ENCODE measurements at places on chromosomes 3 and 15.

GRCh38 chr3:28191363-28191762 lies 50.1 kb upstream of the CMC1 start:
- no peak for DNase-seq

GRCh38 chr15:20351448-20351971 lies 190.1 kb downstream of the GOLGA6L6 start:
- no peak for DNase-seq

GRCh38 chr3:140386357-140387100 lies 291.3 kb upstream of the TRIM42 start:
- DNase-seq = no peak

DNA sequence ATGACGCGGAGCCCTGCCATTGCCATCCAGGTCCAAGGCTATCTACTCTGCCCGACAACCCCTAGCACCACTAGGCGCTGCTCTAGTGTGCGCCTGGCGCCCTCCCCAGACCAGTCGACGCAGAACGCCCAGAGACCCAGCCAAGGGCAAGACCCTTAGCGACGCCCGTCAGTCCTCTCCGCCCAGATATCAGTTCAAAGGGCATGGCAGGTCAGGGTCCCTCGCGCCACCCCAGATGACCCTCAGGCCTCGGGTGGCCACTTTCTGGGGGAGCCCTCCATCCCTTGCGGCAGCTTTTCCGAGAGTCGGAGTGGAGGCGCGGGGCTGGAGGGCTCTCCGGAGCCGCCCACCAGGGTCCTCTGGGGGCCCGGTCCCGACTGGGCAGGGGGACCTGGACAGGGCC lies 371 bp upstream of the CLSTN2 start:
- DNase-seq = peak; percentile 47

DNA sequence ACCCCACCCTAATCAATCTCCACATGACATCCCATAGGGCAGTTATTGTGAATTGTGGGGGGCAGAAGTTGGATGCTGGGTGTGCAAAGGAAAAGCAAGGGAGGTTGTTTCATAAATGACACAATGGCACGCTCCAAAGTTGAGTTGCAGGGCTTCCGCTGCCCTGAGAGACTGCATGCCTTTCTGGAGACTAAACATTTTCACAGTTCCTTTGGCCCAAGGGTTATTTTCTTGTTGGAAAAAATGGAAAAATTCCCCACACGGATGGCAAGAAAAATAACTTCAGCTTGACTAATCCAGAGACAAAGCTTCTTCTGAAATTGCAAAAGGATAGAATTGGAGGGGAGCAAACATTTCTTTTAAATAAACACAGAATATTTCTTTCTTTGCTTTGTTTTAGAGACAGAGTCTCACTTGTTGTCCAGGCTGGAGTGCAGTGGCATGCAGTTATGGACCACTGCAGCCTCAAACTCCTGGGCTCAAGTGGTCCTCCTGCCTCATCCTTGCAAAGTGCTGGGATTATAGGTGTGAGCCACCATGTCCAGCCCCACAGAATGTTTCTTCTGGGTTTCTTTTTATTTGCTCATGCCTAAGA lies 19.1 kb upstream of the TPM1 start:
- DNase-seq = no peak

DNA sequence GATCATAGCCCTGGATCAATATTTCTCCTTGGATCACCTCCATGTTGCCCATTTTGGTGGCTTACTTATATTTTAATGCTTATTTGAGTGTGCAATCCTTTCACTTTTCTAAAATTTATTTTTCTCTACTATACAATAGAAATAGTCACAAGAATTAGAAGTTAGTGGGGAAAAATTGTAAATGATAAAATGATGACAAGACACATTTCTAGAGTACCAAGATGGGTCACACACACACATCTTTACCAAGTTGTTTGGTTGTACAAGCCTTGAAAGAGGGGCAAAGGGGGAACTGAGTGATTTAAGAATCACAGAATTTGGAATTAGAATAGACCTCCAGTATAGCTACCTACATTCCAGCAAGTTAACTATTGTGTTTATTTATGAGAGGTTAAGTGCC lies 545.8 kb downstream of the RBMS3 start:
- DNase-seq = no peak

GRCh38 chr3:181103605-181104004 lies 114.1 kb upstream of the DNAJC19 start:
- DNase-seq = peak; percentile 19

GRCh38 chr3:71047616-71048531 lies 535.7 kb downstream of the FOXP1 start:
- DNase-seq = no peak

DNA sequence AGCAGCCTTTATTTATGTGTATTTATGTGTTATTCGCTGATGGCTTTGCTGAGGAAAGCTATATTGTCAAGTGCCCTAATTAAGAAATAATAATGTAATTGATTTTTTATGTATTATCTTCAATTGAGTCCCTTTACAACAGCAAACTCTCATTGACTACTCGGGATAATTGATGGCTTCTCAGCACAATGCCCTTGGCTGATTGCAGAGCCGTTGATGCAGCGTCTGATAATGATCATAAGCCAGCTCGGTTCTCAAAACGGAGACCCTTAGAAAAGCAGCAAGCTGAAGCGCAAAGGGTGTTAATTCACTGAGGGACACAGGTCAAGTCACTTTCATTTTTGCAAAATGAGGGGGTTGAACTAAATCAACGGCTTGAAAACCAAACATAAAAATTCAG lies 357.1 kb upstream of the KCNH8 start:
- DNase-seq = no peak

DNA sequence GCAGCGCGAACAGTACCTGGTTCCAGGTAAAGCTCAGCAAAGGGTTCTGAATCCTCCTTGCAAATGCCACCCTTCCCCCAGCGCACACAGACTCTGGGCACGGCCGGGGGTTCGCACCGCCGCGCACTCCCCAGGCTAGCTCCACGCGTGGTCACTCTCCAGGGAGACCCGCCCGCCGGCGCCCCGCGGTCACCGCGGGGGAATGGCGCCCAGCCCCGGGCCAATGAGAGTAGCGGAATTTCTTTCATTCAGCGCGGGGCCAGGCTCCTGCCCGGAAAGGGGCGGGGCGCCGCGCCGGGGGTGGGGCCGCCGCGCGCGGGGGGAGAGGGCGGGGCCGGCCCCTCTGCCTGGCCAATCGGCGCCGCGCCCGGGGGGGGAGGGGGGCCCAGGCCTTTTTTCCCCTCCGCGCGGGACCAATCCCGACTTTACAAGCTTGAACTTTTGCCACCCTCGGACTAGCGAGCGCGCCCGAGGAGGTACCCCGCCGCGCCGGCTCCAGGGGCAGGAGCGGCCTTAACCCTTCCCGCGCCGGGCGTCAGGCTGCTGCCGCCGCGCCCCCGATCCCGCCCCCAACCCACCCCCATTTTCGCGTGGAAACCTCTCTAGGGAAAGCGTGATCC lies 1.1 kb upstream of the SMAD6 start:
- peak; percentile 65 for DNase-seq

DNA sequence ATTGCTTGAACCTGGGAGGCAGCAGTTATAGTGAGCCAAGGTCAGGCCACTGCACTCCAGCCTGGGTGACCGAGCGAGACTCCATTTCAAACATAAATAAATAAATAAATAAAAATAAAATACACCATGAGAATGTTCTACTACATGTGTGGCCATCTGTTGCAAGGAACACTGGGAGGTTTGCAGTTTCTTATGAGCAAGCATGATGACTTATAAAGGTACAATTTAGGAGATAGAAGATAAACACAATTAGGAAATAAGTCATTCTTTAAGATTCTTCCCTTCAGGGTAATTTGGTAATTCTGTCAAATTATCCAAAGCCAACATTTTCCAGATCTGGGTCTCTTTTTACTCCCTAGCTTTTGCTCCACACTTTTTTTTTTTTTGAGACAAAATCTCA lies 13.4 kb downstream of the HTR3C start:
- DNase-seq = no peak

GRCh38 chr15:94739639-94740038 lies 508.3 kb downstream of the MCTP2 start:
- DNase-seq = no peak

DNA sequence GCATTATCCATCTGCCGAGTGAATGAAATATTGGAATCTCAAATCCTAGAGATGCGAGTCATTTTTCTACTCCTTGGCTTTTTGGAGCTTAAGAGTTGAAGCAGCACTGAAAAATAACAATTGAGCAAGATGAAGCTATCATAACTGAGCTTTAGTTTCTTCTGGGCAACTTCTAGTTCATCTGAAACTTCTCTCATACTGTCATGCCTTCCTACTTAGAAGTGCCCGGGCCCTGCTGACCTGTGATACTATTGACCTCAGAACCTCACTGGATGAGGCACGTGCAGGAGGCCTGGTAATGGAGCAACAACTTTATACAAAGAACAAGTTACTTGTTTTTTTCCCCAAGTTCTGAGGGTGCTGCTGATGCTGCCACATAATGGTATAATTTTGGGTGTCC lies 48.5 kb upstream of the P3H2 start:
- DNase-seq = no peak

DNA sequence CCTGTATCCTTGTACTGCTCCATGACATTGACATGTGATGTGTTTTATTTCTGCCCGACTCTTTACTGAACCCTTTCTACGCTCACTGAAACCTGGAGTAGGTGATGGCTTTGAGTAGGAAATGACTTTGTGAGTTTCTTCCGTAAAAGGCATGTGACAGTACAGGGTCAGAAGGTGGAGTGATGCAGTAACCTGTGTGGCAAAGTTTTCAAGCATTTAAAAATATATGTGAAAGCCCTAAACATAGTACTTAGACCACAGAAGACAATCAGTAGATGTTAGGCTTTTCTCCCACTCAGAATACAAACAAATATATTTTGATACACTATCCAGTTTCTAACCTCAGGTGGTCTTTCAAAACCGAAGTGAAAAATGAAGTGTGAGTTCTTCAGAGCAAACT lies 31.3 kb upstream of the SACM1L start:
- no peak for DNase-seq

DNA sequence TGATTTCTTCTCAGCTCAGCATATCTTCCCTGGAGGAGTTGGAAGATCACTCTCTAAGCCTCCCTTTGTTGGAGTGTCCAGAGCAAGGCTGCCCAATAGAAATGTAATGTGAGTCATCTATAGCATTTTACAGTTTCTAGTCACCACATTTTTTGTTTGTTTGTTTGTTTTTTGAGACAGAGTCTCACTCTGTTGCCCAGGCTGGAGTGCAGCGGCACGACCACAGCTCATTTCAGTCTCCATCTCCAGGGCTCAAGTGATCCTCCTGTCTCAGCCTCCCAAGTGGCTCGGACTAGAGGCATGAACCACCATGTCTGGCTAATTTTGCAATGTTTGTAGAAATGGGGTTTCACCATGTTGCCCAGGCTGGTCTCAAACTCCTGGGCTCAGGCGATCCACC lies 21.3 kb downstream of the KLHL6 start:
- no peak for DNase-seq

DNA sequence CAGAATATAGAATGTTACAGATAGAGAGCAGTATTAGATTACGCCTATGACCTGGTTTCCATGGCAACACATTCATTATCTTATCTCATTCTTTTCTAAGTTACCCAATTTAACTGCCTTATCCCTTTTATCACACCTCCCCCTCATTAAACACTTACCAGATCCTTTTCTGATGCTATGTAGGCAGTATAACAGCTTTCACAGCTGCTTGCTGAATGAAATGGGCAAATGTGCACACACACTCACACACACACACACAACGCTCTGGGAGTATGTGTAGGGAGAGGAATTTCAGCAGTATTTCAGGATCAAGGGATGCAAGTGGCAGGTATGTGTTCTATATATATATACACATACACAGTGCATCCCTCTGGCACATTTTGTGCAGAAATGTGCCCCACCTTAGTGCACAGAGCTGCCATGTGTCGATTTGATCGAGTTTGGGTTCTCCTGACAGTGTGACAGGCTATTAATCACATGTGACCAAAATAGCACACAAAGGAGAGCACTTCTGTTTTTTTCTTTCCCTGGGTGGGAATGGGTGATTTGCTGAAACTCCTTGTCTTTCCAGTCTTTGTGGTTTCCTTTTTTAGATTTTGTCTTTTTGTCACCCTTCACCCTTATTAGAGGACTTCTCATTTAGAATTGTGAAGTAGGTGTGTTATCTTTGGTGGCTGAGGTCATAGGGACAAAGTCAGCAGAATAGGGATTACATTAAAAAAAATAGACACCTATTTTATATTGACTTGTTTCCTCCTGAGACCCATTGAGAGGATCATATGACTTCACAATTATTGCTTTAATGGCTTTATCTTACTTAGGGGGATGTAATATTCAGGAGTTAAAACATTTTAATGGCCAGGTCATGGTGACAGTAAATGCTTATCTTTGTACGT lies 553.7 kb downstream of the PDCD6IP start:
- DNase-seq = no peak

GRCh38 chr3:45387636-45388348 lies 584 bp upstream of the LARS2 start:
- DNase-seq = no peak

DNA sequence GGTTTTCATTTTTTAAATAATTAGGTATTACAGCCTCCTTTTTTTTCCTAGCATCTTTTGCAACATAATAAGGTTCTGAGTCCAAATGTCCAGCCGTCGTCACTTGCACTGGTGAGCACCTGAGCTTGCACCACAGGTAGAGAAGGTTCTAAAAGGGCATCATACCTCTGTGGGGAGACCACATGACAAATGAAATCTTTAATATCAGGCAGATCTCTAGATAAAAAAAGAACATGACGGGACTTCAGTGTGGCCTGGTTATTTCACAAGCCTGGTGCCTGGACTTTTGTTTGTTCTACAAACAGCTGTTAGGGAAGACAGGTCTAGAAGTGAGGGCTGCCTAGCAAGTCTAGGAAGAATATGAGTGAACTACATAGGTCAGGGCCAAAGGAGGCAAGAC lies 3.6 kb downstream of the ZBED2 start:
- DNase-seq = no peak

- DNase-seq = no peak
These were observed 646.7 kb downstream of the ROBO2 start for GRCh38 chr3:77686560-77686959.

- no peak for DNase-seq
These were observed 19.2 kb upstream of the TKT start for GRCh38 chr3:53274938-53275605.

DNA sequence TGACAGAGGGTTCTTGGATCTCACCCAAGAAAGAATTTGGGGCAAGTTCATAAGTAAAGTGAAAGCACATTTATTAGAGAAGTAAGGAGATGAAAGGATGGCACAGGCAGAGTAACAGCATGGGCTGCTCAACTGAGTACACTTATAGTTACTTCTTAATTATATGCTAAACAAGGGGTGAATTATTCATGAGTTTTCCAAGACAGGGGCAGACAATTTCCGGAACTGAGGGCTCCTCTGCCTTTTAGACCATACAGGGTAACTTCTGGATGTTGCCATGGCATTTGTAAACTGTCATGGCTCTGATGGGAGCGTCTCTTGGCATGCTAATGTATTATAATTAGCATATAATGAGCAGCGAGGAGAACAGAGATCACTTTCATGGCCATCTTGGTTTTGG lies 221.2 kb upstream of the STT3B start:
- DNase-seq = no peak
